Myocyte (in vitro differentiated cells): ENCODE measurements at places on chromosomes 4 and X. TPM values are rescaled to one million over a fixed set of nuclear protein-coding genes. Genes with fewer than 3 reads are reported as not detected.

DNA sequence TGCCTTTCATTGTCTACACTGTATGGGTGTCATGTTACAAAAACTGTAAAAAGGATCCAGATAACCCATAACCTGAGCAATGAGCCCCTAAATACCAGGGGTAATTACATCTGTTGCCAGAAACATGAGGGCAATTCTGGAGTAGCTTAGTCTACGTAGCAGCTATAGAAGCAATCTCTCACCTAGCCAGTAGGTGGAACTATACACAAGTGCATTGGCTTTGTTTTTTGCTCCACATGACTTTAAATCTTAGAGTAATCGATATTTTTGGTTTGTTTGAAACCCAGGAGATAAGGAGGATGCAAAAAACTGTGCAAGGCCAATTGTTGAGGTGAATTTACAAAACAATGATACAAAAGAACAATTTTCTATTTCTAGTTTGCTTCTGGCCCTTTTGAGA is 57.5 kb downstream of the GPR82 start:
- DNase-seq: peak; percentile 31

Gene CCDC120
- not detected in 2 replicates for total RNA-seq

- DNase-seq: peak; percentile 44
These were observed 130.3 kb downstream of the DIPK2B start for GRCh38 chrX:45070116-45071007.

Gene TBC1D8B
- 5.6 and 5.7 TPM in 2 replicates for total RNA-seq

DNA sequence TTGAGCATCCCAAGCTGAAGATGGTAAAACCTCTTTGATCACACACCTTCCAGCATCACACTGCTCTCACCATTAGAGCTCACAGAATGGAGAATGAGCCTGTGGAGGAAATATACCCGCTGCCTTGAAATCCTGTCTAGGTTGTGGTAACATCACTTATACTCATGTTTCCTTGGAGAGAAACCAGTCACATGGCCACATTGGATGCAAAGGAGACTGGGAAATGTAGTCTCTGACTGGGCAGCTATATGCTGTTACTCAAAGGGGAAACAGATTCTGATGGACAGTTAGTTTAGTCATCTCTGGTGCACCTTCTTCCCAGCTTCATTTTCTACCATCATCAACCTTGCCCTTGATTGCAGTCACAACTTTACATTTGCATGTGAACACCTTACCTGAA is 286.3 kb downstream of the ANKRD50 start:
- no peak for DNase-seq

- DNase-seq: peak; percentile 6
These were observed 22.6 kb upstream of the PHF8 start for GRCh38 chrX:54066841-54067240.

GRCh38 chr4:83083925-83084475 is 30.5 kb downstream of the PLAC8 start:
- DNase-seq: peak; percentile 54

DNA sequence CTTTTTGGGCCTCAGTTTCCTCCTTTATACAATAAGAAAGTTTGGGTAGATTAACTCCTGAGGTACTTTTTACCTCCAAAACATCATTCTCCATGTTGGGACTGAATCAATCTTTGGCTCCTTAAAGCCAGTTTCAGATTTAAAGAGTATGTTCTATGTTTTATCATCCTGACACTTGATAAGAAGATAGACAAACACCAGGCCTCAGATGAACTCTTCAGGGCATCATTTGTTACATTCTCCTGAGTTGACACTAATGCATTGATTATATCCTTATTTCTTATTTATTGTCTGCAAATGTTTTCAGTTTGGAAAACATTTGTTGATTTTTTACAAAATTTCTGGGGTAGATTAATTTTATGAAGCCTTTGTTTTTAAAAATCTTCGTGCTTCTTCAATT is 102.7 kb upstream of the CCSER1 start:
- no peak for DNase-seq

Gene AR
- total RNA-seq: 22.8 and 24.1 TPM in 2 replicates

Gene IL13RA2
- total RNA-seq: not detected in 2 replicates

DNA sequence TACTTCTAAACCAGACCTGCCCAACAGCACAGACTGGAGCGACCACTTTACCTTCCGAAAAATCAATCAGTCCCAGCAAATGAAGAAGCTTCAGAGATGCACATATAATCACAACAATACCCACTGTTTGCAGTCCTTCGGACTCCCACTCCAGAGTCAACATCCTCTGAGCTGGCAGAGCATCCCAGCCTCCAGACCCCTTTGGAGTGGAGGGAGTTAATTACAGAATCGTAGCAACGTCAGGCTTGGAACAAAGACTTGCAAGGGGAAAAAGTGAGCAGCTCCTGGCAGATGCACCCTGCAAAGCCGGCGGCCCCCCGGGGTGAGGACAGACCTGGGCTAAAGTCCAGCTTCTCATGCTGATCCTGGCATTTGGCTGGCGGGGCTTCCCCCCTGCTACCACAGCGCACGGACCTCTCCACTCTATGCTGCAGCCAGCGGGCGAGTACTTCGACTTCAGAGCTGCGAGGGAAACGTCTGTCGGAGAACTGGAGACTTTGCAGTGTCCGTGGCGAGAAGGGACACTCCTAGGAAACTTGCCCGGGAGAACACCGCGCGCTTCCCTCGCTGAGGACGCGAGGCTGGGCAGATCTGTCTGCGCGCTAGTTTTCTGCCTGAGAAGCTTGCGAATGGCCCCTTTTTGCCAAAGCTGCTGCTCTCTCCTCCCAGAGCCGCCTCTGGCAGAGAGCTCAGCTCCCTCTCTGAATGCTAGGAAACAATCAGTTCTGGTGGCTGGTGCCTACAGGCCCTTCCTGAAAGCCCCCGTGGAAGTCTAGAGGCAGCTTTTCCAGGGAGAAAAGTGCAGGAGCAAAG is 283.7 kb downstream of the PACRGL start:
- DNase-seq: no peak

DNA sequence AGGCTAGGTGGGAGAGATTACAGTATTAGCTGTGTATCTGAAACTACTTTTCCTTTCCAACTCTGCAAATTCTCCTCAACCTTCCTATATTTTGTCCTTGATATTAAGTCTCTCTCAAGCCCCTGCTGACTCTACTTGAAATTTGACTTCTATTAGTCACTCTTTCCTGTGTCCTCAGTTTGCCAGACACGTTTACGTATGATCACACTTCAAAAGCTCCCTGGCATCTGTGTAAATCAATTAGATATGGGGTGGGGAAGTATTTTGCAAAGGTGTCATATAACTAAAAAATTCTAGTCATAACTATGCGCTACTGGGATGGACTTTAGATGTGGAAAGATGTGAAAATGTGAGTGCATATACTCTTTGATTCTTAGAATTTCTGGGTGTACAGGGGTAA is 67.4 kb upstream of the ARHGAP24 start:
- DNase-seq: no peak

Gene EVC2
- 10.8 and 11.6 TPM in 2 replicates for total RNA-seq

GRCh38 chrX:57596516-57596915 is 4.7 kb downstream of the ZXDB start:
- DNase-seq: no peak

- no peak for DNase-seq
These were observed 70.8 kb downstream of the ADRA2C start for GRCh38 chr4:3836756-3837601.

DNA sequence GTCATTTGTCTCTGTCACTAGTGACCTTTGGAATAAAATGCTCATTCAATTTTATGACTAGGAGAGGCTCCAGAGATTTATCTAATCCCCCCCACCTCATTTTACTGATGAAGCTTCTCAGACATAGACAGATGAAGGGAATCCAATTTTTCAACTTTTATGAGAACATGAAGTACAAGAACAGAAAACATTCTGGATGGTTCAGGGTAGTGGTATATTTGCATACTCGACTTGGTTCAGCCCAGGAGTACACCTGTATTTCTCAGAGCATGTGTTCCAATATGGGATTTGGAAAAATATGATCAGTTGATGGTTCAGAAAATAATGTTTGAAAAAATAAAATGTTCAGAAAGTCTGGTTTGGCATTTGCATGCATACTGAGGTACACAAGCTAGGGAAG is 131.4 kb upstream of the GALNT7 start:
- DNase-seq: no peak

GRCh38 chr4:14987054-14987453 is 15.2 kb upstream of the CPEB2 start:
- DNase-seq: no peak

- no peak for DNase-seq
These were observed 158.4 kb downstream of the PDHA2 start for GRCh38 chr4:95998311-95998710.

GRCh38 chrX:143634663-143635455 is 1.0 kb downstream of the SLITRK4 start:
- no peak for DNase-seq

- peak; percentile 50 for DNase-seq
These were observed 7.0 kb upstream of the TXK start for GRCh38 chr4:48141048-48141447.

DNA sequence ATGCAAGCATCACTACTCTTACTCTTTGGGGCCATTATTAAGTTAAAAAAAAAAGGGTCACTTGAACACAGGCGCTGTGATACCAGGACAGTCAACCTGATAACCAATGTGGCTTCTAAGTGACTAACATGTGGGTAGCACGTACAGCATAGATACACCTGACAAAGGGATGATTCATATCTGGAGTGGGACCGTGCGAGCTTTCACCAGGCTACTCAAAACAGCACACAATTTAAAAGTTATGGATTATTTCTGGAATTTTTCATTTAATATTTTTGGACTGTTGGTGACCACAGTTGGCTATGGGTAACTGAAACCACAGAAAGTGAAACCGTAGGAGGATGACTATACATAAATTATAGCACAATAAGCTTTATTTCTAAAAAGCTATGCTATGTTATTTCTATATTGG is 113.8 kb upstream of the STIM2 start:
- DNase-seq: no peak

DNA sequence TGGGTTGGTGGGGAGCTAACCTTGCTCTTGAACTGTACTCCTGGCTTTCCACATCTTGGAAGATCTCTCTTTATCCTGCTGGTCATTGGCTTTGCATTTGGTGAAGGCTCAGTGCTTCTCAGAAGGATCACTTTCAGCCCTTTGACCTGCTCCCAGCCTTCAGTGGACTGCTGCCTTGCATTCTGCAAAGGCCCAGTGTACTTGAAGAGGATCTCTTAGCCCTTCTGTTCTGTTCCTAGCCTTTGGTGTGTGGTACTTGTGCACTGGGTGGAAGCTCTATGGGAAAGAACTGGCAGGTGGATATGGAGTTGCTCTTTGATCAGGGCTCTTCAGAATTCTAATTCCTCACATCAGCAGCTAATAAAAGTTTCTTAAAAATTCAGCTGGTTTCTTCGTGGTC is 46.5 kb downstream of the FGF2 start:
- DNase-seq: no peak

- DNase-seq: peak; percentile 41
These were observed 90.4 kb upstream of the PCDH10 start for GRCh38 chr4:133058701-133059100.

DNA sequence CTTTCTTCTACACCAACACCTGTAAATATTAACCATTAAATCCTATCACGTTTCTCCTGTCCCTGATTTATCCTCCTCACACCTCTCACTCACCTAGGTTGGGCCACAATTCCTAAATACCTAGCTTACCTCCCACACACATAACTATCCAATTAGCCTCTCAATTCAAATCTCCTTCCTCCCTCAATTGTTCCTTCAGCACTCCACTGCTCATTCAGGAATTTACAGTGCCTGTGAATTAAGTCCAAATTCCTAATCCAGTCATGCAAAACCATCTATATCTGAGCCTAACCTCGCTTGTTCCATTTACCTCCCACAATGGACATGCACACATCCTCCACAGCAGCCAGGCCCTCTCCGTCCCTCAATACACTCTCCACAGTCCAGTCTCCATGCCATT is 17.5 kb downstream of the ANXA5 start:
- DNase-seq: no peak

- no peak for DNase-seq
These were observed 35.8 kb downstream of the LRP2BP start for GRCh38 chr4:185359767-185360446.

GRCh38 chrX:129629837-129630236 is 24.9 kb downstream of the APLN start:
- DNase-seq: no peak

DNA sequence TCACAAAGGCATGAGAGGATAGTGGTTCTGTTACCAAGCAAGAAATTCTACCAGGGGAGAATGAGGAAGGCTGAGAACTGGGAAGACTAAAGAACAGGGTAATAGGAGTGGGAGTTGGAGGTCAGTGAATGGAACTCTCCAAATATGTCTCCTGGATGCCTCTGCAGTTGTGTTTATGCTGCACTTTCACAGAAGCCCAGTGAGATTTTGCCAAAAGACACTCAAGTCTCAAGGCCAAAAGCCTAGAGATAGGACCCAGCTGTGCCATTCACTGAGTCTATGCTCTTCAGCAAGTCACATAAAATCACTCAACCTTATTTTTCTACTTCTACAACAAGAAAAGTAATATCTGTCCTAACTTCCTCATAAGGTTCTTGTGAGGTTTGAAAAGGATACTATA is 285.4 kb downstream of the UNC5C start:
- DNase-seq: no peak
